ENCODE measurements at places on chromosomes 1 and 21.
A peak's percentile ranks its signal among the peaks of the same experiment; 100 is the strongest.

DNA sequence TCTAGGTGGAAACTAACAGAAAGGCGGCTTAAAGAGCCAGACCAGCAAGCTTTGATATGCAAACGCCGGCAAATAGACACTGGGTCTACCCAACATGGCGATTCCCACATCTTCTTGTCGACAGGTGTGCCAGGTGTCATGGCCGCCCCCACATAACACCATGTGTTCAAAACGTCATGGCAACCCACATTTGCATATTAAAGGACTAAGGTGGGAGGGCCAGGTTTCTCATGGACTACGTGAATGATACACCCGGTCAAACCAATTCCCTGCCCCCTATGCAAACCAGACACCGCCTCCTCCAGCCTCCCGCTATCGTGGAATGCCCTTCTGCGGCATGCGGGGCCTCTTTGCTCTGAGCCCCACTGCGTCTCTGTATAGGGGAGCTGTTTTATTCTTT lies 41.3 kb downstream of the ICOSLG start:
- DNase-seq: peak; percentile 0

DNA sequence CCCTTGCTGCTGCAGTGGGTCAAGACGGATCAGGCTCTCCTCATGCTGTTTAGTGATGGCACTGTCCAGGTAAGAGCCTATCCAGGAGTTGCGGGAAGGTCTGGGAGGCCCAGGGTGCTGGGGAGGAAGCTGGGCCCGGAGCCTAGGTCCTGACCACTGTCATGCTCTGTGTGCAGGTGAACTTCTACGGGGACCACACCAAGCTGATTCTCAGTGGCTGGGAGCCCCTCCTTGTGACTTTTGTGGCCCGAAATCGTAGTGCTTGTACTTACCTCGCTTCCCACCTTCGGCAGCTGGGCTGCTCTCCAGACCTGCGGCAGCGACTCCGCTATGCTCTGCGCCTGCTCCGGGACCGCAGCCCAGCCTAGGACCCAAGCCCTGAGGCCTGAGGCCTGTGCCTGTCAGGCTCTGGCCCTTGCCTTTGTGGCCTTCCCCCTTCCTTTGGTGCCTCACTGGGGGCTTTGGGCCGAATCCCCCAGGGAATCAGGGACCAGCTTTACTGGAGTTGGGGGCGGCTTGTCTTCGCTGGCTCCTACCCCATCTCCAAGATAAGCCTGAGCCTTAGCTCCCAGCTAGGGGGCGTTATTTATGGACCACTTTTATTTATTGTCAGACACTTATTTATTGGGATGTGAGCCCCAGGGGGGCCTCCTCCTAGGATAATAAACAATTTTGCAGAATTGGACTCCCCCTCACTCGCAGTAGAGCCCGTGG lies 1.7 kb downstream of the DYNLT4 start:
- no peak for DNase-seq

GRCh38 chr21:35732788-35733187 lies 327.5 kb downstream of the SETD4 start:
- no peak for DNase-seq

GRCh38 chr1:109935451-109935900 lies 24.8 kb downstream of the CSF1 start:
- peak; percentile 27 for DNase-seq

- peak; percentile 81 for DNase-seq
These were observed 18.3 kb upstream of the SERINC2 start for GRCh38 chr1:31394584-31395193.

DNA sequence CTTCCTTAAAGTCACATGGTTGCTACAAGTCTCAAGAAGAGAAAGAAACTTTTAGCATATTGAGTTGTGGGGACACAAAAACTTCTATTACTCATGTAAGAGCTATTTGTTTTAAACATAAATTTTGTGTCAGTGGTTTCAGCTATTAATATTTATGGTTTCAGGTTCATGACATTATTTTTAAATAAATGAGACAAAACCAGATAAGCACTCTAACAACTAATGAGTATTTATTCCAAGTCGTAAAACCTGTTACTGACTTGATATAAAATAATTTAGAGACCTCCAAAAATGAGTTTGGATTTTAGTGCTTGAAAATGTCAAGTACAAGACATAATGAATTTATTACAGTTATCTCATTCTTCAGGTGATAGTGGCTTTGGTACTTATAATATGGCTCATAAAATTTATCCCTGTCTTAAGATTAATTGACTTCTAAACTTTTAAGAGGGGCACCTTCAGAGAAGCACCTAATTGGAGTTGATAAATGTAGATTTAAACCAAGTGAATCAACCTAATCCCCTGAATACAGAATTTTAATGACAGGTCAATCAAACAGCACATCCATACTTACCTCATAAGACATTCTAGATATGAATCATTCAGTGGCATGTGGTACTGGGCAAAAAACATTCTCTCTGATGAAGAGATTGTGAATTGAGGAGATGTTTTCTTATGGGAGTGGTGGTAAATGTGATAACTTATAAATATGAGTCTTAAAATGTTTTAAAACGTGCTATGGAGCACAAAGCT lies 167.7 kb upstream of the PTGFR start:
- DNase-seq: no peak

DNA sequence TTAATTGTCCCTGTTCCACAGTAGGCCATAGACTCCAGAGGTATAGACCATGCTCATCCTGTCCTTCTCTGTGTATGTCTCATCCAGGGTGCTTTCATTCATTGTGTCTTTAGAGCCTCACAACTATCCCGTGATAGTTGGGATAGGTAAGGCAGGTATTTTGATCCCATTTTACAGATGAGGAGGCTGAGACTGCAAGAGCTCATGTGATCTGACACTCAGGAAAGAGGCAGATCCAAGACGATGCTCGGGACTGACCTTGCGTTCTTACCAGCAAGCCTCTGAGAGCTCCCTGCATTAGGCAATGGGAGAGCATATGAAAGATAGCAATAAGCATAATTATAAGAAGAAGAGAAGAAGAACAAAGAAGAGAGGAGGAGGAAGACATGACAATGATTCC lies 42.8 kb downstream of the RCSD1 start:
- DNase-seq: no peak

DNA sequence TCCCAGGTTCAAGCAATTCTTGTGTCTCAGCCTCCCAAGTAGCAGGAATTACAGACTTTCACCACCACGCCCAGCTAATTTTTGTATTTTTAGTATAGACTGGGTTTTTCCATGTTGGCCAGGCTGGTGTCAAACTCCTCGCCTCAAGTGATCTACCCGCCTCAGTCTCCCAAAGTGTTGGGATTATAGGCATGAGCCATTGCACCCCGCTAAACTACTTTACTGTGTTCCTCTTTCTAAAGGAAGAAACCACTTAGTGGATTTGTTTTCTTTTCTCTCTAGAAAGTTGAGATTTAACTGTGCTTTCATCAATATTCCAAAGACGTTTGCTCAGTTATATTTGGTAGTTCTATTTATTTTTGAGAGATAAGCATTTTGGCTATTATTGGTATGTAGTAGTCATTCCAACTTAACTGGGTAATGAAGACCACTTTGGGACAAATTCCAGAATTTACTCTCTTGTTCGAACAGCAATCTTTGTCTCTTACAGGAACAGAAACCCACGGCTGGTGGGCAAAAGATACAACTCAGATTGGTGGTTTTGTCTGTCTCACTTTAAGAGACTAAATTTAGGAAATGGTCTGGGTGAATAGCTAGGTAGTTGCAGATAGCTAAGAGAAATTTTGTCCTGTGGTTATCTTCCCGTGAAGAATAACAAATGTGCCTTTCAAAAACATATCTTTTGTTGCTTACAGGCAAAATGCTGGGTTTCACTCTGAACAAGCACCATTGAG lies 103.5 kb upstream of the CD55 start:
- DNase-seq: no peak

GRCh38 chr1:15748690-15749398 lies 6.5 kb downstream of the TMEM82 start:
- DNase-seq: no peak

DNA sequence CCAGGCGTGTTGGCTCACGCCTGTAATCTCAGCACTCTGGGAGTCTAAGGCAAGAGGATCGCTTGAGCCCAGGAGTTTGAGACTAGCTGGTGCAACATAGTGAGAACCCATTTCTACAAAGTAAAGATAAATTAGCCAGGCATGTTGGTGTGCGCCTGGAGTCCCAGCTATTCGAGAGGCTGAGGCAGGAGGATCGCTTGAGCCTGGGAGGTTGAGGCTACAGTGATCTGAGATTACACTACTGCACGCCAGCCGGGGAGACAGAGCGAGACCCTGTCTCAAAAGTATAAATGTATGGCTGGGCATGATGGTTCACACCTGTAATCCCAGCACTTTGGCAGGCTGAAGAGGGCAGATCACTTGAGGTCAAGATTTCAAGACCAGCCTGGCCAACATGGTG lies 51.5 kb upstream of the LBR start:
- DNase-seq: no peak

DNA sequence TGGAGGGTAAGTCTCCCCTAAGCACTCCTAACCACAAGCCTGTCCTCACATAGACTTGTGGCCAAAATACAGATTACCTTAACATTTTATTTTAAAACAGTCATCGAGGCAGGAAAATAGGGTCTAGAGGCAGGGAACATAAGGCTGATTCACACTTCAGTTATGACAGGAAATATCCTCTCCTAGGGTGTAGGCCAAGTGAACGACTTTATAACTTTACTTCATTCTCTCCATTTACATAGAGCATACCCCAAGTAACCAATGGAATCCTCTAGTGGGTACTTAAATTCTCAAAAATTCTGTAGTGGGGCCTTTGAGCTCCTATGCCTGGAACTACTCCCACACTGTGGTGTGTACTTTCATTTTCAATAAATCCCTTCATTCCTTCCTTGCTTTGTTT lies 113.0 kb downstream of the WDR3 start:
- DNase-seq: no peak

DNA sequence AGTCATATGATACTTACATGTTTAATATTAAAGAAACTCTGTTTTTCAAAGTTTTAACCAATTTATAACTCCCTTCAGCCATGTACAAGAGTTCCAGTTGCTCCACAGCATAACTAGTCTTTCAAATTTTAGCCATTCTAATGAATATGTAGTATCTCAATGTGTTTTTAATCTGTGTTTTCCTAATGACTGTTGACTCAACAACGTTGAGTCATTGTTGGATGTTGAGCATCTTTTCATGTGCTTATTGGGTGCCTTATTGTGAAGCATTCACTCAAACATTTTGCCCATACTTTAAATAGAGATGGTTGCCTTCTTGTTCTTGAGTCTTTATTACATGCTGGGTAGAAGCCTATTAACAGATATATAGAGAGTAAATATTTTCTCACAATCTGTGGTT lies 240.2 kb upstream of the LYPLAL1 start:
- no peak for DNase-seq

- peak; percentile 80 for DNase-seq
These were observed 81.6 kb upstream of the KCNE2 start for GRCh38 chr21:34282223-34282622.

- DNase-seq: no peak
These were observed 33.3 kb downstream of the TIAM1 start for GRCh38 chr21:31310750-31311149.

GRCh38 chr1:10319750-10320149 lies 79.1 kb upstream of the PGD start:
- no peak for DNase-seq

DNA sequence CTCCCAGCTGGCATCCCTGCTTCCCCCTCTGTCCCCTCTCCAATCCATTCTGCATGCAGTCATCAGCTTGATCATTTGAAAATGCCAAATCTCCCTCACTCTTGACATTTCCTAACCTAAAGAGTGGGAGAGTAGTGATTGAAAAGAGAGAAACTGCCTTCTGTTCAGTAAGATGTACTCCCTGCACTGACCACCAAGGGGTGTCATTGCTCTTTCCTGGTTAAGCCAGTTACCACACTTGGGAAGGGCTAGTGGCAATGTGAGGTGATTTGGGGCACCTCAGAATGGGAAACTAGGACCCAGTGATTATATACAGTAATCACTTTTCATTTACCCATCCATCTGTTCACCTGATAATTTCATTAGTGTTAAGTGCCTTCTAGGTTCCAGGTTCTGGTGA lies 6.9 kb upstream of the TMEM269 start:
- peak; percentile 47 for DNase-seq

GRCh38 chr1:2203671-2204414 lies 9.3 kb upstream of the FAAP20 start:
- no peak for DNase-seq

- DNase-seq: no peak
These were observed 2.2 kb downstream of the CD46 start for GRCh38 chr1:207754011-207754410.

GRCh38 chr1:41582004-41582325 lies 97.5 kb upstream of the EDN2 start:
- DNase-seq: no peak

DNA sequence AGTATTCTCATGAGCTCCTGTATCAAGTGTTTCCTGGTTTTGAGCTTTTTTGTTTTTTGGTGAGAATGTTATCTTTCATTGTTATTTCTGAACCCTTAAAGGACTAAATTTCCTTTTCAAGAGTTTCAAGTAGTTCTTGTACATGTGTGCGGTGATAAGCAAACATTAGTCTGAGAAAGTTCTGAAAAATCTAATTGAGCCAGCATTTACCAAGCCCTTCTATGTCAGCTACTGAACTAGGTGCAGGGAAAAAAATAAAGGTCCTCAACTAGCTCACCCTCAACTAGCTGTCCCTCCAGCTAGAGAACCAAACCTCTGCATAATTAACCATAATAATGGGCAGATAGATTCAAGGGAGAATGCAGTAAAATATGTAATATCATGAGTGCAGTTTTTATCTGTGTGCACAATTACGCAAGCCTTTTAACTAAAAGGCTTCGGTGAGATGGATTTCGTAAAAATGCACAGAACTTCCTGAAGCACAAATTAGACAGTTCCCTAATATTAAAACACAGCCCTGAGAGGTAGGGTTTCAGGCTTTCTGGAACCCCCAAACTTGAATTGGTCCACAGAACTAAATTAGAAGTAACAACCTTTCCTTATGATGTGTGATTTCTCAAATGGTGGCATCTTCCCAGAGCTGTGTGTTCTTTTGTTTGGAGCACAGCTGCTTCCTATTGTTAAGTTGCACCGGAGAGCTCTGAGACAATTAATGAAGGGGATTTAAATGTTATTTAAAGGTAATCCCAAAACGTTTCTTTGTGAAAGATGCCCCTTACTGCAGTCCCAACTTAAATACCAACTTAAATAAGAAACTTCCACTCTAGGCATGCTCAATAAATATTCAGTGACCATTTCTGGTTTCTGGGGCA lies 165.8 kb downstream of the NFIA start:
- DNase-seq: peak; percentile 26

DNA sequence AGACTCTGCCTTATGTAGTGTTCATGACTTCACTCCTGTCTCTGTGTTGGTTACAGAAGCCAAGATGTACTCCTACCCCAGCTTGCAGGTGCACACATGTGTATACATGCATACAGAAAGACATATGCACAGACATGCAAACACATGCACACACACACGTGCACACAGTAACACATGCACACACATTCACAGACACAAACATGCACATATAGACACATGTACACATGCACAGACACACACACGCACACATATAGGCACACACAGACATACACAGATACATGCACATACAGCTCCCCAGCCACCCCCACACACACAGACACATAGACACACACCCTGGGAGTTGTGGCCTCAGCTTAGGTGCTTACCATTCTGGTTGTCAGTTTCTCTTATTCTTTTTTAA lies 362.6 kb upstream of the C1orf174 start:
- DNase-seq: no peak
